Activated CD4-positive, alpha-beta memory T cell treated with anti-CD3 and anti-CD28 coated beads for 36 hours (primary cell): ENCODE measurements at places on chromosomes 2 and 18. TPM values are rescaled to one million over a fixed set of nuclear protein-coding genes. Genes with fewer than 3 reads are reported as not detected.
A peak's percentile ranks its signal among the peaks of the same experiment; 100 is the strongest.

DNA sequence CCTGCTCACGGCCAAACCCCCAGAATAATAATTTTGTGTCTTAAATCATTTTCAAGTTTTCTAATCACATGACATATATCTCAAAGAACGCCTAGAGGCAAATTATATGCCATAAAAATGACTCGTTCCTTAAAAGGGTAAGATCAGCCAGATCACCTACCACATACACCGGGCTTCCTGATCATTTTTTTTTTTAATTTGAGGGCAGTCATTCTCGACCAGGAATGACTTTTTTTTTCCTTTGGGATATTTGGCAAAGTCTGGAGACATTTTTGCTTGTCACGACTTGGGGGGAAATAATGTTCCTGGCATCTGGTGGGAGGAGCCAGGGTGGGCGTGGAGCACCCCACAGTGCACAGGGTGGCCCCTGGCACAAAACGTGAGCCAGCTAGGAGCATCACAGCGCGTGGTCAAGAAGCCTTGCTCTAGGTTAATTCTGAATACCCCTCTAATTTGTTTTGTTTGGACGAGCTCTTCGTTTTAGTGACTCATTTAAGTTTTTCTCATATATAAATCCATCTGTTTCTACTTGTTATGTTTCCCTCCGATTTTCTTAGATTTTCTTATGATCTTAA, 94.9 kb downstream of the TWIST2 start:
- DNase-seq, result no peak
- H3K27me3 ChIP-seq, result no peaks in the 10 kb centered on the region
- no peak overlapping the region for H3K27ac ChIP-seq

DNA sequence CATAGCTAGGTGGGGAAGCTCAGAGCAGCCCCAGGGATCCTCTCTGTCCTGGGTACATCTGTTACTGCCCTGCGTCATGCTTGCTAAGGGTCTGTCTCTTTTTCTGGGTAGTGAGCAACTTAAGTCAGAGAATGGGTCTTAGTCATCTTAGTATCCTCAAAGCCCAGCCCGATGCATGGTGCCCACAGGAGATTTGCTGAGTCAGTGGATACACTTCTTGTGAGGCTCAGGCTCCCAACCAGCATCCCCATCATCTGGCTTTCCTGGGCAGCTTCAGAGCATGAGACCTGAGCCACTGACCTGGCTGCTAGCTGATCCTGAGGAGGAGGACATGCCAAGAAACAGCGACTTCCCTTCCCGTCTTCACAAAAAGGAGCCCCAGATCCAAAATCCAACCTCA, 10.0 kb downstream of the FOXI3 start:
- no peak overlapping the region for H3K27ac ChIP-seq
- H3K36me3 ChIP-seq, result no peaks in the 10 kb centered on the region
- peaks cover 29% of the 10 kb centered on the region for H3K27me3 ChIP-seq
- DNase-seq, result no peak

Gene HOXD1
- total RNA-seq, result not detected

Gene NETO1
- total RNA-seq, result not detected

- no peak within 1 kb of the TSS for H3K27ac ChIP-seq
- H3K4me1 ChIP-seq, result no peaks in the 10 kb centered on the region
- H3K36me3 ChIP-seq, result no peaks in the 10 kb centered on the region
- no peak for DNase-seq
- H3K27me3 ChIP-seq, result peaks cover 15% of the 10 kb centered on the region
These were observed at the start of gene GKN1 for GRCh38 chr2:68974251-68974650. GKN1 (plus strand) TSS chr2:68974636; CDS start chr2:68974678, 42 bp downstream.

Gene DSG1
- not detected for total RNA-seq

DNA sequence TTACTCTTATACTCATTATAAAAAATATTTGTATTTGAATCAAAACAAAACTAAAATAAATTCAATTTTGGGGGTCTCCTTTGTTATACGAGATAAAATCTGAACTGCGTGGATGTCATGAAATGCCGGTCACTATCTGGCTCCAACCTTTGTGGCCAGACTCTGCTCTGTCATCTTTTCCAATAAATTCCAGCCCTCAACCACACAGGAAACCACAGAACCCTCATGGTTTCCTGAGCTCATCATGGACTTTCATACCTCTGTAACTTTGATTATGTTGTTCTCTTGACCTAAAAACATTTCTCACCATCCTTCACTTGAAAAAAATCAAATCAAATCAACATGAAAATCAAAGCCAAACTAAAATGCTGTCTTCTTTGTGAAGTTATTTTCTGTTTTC, 724.7 kb downstream of the METTL4 start:
- no peak overlapping the region for H3K4me3 ChIP-seq
- H3K4me1 ChIP-seq, result no peaks in the 10 kb centered on the region
- DNase-seq, result no peak
- no peak overlapping the region for H3K27ac ChIP-seq

DNA sequence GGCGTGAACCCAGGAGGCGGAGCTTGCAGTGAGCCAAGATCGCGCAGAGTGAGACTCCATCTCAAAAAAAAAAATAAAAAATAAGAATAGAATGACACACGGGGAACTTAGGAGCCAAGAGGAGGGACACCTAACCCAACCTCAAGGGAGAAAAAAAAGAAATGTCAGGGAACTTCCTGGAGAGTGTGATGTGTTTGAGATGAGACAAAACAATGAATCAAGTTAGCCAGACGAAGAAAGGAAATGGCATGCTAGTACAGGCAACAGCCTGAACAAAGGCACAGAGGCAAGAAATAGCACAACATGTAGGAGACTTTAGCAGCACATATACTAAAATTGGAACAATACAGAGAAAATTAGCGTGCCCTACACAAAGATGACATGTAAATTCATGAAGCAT, 36.7 kb upstream of the PAPOLG start:
- no peaks in the 10 kb centered on the region for H3K36me3 ChIP-seq
- no peaks in the 10 kb centered on the region for H3K27me3 ChIP-seq
- H3K27ac ChIP-seq, result no peak overlapping the region
- H3K4me1 ChIP-seq, result no peaks in the 10 kb centered on the region
- no peak for DNase-seq

DNA sequence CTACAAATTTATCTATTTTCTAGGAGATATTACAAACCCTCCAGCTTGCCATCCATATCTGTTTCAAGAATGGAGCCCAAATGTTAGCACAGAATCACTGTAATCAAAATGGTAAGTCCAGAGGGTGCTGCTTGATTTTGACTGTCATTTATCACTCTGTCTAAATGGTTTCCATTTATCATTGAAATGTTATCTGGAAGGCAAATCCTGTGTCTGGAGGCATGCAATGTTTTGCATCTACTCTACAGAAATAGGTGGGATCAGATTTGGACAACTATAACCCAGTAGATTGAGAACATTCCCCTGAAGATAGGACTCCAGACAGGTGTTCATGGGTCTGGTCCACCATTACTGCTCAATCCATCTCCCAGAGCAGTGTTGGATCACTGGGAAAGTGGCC, 128.7 kb downstream of the MAIP1 start:
- no peak overlapping the region for H3K4me3 ChIP-seq
- no peaks in the 10 kb centered on the region for H3K36me3 ChIP-seq
- peaks cover 10% of the 10 kb centered on the region for H3K27me3 ChIP-seq
- no peak overlapping the region for H3K27ac ChIP-seq
- no peaks in the 10 kb centered on the region for H3K4me1 ChIP-seq

Gene ZSCAN30
- total RNA-seq, result 19.6 TPM

GRCh38 chr18:12060182-12060870, 33.3 kb upstream of the ANKRD62 start:
- no peaks in the 10 kb centered on the region for H3K4me1 ChIP-seq
- H3K36me3 ChIP-seq, result no peaks in the 10 kb centered on the region
- H3K4me3 ChIP-seq, result no peak overlapping the region
- DNase-seq, result no peak
- H3K27me3 ChIP-seq, result no peaks in the 10 kb centered on the region

DNA sequence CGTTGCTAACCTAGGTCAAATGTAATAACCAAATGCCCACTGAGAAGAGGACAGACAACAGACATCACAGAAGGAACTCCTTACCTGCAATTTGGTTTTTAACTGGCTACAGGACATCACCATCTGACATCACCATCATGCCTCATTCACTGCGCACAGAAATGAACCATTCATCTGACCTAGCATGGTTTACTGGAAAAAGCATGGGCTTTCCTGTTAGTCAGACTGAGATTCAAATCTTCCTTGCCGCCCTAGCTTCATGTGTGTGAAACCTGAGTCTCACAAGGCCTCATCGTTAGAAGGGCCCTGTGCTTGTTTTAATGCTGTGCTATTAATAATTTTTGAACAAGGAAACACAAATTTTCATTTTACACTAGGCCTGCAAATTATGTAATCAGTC, 1.1 kb upstream of the HIBCH start:
- H3K4me1 ChIP-seq, result peaks cover 45% of the 10 kb centered on the region
- DNase-seq, result peak; percentile 72
- H3K4me3 ChIP-seq, result peak overlapping the region; percentile 87
- H3K36me3 ChIP-seq, result peaks cover 2% of the 10 kb centered on the region

Gene STK17B
- 176 TPM for total RNA-seq

Gene CIB4
- total RNA-seq, result not detected
